ENCODE measurements at places on chromosomes 5 and 9.

DNA sequence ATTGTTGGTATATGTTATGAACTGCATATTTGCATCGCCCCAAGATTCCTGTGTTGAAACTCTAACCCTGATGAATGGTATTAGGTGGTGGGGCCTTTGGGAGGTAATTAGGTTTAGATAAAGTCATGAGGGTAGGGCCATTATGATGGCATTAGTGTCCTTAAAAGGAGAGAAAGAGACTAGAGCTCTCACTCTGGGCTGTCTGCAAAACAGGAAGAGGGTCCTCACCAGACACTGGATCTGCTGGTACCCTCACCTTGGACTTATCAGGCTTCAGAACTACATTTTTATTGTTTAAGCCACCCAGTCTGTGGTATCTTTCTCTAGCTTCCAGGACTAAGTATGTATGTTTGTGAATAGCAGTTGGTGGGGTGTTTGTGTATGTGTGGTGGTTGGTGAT is 68.9 kb downstream of the MACIR start:
- no peak for DNase-seq

DNA sequence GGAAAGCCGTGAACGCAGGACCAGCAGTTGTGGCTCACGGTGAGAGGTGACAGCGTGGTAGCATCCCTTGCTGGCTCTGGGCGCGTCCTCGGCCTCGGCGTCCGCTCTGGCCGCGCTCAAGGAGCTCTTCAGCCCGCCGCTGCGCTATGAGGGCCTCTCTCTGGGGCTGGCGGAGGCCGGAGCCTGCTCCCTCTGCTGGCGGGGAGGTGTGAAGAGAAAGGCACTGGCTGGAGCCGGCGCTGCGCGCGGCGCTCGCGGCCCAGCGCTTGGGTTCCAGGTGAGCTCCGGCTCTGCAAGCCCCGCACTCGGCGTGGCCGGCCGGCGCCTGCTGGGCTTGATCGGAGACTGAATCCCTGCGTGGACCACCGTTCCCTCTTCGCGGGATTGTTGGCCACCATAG is 705.6 kb downstream of the SEMA5A start:
- no peak for DNase-seq

DNA sequence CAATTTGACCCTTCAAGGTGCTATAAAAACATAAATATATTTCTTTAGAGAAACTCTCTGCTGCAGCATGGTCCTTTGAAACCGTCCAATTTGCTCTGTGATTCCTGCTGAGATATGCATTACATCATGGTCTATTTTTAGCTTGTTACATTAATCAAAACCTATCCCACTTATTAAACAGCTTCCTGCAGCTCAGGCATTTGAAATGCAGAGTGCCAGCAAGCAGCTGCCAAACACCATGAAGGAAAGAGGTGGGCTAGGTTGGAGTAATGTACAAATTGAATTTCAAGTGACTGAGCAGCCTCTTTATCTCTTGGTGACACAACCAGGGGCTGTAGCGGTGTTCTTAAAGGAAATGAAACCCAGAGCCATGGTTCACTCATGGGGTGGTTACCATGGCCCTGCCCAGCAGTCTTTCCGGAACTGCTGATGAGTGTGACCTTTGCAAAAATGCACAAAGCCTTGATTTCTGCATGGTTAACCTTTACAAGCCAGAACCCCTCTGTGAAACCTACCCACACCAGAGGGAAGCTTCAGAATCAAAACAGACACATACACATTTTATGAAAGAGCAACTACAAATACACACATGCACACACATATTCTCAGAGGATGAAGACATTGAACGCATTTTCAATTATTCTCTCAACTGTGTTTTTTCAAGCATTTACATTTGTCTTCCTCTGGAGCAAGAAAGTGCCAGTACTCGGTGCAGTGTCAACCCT is 155.8 kb upstream of the ZNF608 start:
- DNase-seq, result no peak

- DNase-seq, result peak; percentile 39
These were observed 11.8 kb upstream of the HEXB start for GRCh38 chr5:74673011-74673790.

- DNase-seq, result no peak
These were observed 24.1 kb upstream of the TRMT10B start for GRCh38 chr9:37729499-37729898.

GRCh38 chr5:150487199-150488061 is 20.5 kb upstream of the NDST1 start:
- DNase-seq, result peak; percentile 17

- no peak for DNase-seq
These were observed 98.9 kb downstream of the DAB2IP start for GRCh38 chr9:121750259-121750714.

DNA sequence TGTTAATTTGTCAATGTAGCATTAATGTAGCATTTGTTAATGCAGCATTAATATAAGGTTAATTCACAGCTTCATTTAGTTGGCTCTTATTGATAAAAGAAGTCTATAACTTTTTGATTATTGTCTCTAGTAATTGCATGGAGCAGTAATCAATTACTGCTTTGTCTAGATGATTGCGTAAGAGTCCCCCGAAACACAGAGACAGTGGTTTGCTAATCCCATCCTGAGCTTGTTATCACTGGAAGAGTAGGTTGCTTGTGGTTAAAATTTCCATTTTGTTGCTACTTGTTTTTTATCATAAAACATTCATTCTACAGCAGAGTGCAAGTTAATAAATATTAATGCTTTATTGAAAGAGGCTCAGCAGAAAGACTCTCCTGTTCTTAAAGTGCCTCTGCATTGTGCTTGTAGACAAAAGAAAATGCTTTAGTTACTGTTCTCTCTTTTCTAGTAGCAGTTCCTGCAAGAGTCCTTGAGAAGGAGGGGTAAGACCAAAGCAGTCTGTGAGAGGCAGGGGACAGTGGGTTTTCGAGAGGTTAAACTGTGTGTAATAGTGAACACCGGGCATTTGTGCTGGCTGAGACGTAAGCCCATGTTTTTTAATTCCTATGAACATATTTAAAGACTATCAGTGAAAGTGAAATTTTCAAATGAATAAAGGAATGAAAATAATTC is 291.7 kb downstream of the TRPM3 start:
- no peak for DNase-seq

GRCh38 chr5:174751154-174752000 is 27.0 kb downstream of the MSX2 start:
- DNase-seq, result no peak

- DNase-seq, result no peak
These were observed 462.5 kb downstream of the SPOCK1 start for GRCh38 chr5:137036640-137037039.

DNA sequence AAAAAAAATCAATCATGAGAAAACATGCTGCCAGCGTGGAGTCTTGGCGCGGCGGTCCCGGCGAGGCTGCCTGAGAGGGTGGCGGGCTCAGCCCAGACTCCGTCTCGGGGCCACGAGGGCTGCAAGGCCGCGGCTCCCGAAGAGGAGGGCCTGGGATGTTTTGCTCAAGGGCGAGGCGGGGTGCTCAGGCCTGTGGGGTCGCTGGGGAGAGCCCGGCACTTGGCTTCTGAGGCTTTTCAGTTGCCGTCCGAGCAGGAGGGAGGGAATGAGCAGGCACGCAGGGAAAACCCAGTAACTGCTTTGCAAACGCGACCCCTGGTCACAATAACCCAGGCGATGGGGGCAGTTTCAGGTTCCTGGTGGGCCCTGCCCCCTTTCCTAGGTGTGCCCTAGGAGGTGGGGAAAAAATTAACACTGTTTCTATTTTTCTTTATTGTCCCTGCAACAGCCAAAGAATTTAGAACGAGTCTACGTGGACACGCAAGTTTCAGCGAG is 3.2 kb upstream of the IRX2 start:
- DNase-seq, result no peak

DNA sequence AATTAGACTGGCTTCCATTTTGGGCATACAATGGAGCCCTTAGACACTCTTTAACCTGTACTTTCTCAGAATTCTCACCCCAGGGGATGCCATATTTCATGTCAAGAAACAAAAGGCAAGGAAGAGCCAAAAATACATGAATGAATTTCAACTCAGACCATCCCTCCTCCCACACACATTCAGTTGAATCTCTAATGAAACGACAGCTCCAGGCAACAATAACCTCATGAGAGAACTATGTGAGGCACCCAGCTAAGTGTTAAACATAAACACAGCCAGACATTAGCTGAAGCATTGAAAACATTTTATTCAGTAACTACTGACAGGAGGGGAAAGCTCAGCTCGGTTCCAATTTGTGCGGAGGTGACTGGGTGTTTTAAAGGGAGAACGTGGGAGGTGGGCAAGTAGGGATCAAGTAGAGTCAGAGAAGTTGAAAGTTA is 1359.1 kb upstream of the CDH9 start:
- DNase-seq, result no peak

GRCh38 chr5:37054391-37054790 is 177.8 kb downstream of the NIPBL start:
- DNase-seq, result no peak

DNA sequence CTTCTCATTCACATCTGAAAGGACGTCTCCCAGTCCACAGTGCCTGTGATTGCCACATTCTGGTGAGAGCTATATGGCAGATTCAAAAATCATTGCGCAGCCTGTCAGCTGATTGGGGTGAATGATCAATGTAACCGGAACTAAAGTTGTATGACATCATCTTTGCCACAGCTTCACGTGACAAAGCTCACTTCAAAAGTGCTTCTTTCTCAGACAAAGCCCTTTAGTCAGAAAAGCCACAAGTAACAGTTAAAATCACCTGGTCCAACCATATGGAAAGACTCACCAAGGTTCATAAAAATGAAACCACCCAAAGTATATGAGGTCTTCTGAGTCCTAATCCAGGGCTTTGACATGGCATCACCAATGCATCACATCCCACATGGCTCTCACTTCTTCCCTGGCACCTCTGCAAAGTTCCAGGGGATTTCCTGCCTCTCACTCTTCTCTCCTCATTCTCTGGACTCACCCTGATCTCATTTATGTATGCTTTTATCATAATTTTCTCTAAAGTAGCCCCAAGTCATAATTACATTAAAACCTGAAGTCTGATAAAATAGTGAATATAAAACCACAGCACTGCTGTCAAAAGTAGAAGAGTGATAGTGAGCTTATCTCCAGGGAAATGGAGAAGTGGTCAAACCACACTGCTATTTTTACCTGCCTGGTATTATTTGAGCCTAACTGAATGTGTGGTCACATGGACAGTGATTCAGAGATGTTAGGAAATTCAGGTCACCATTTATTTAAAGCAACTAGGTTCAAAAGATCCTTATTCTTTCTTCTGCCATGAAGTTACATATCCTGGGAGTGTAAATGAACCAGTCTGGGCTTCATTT is 193.1 kb upstream of the PTGER4 start:
- peak; percentile 19 for DNase-seq

DNA sequence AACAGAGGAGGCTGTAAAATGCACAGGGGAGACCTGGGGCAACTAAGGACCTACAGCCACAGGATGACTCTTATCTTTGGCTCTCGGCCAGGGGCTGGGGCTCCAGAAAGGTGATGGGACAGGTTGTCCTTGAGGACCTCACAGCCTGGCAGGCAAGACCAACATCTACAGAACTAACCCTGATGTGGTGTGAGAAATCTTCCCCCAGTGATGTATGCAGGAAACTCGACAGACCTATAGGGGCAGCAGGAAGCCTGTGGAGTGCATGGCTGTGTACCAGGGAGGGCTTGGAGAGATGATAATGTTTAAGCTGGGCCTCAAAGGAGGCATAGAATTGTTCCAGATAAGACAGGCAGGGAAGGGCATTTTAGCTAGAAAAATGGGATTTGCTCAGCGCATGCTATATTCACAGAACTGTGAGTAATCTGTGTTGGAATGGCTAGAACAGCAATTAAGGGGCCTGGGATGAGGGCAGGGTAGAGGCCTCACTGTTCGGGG is 68.5 kb upstream of the SLC25A51 start:
- DNase-seq, result no peak

GRCh38 chr5:113600255-113600905 is 86.9 kb downstream of the YTHDC2 start:
- no peak for DNase-seq

DNA sequence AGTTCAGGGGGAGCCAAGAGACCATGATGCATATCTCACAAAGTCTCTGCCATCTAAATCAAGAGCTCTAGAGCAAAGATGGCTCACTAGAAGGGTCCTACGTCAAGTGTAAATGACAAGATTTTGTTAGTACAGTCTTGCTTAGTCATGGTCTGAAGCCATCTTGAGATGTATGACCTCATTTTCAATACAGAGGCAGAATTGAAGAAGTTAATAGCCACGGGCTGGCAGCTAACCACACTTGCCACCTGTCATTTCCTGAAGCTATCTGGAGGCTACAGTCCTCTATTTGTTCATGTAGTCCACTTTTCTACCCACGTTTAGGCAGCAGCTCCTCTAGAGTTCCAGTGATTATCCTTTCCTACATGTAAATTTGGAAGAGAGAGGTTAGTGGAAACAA is 231.7 kb upstream of the CDH12 start:
- no peak for DNase-seq

- peak; percentile 56 for DNase-seq
These were observed 666 bp downstream of the SNX30 start for GRCh38 chr9:112751056-112751795.

DNA sequence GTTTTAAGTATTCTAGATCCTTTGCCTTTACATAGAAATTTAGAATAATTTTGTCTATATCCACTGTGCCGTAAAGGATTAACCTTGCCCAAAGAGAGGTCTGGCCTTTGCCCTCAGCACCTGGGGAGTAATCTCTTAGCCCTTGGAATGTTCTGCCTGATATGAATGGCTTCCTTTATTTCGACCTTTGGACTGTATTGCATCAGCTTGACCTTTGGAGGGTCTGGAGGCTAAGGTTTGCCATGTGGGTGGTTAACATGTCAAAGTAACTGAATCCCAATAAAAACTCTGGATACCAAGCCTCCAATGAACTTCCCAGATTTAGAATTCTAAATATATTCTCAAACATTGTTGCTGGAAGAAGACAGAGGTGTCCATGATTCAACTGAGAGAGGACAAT is 54.7 kb downstream of the NR2F1 start:
- DNase-seq, result no peak

DNA sequence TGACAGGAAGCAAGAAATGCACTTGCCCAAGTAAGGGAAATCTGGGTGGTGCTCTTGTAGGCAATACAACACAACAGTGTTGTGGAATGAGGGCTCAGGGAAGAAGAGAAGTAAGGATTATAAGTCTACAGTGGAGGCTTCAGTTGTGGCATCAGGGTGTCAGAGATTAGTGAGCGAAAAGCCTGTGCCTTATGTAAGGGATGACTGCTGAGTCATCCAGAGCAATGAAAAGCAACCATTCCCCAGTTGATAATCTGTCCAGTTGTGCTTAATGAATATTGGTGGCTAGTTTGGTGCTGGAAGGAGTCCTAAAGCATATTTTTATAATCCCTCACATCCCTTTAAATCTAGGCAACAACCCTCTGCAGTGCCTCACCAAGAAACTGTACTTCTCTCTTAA is 42.0 kb downstream of the FBXO38 start:
- no peak for DNase-seq

GRCh38 chr5:120405286-120405864 is 58.7 kb upstream of the PRR16 start:
- no peak for DNase-seq

DNA sequence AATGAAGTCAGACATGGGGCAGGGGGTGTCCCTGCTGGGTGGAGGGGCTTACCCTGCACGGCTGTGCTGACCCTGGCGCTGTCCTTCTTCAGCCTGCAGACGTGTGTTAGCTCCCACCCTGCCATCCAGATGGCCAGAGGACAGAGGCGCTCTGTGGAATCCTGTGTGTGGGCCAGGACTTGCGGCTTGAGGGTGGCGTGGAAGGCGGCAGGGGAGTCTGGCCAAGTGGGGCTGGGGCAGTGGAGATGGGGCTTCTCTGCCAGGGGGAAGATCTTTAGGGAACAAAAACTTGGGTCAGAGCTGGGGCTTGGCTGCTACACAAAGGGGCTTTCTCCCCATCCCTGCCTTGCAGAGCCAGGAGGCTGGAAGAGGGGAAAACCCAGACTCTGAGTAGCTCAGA is 46.5 kb upstream of the SYNPO start:
- DNase-seq, result no peak

GRCh38 chr5:133065471-133065870 is 13.7 kb downstream of the HSPA4 start:
- no peak for DNase-seq

All from CD4-positive, alpha-beta T cell (primary cell).